ENCODE measurements at places on chromosomes 12 and 14.
A peak's percentile ranks its signal among the peaks of the same experiment; 100 is the strongest.

- DNase-seq, result no peak
These were observed 16.1 kb upstream of the MFAP5 start for GRCh38 chr12:8678661-8679111.

DNA sequence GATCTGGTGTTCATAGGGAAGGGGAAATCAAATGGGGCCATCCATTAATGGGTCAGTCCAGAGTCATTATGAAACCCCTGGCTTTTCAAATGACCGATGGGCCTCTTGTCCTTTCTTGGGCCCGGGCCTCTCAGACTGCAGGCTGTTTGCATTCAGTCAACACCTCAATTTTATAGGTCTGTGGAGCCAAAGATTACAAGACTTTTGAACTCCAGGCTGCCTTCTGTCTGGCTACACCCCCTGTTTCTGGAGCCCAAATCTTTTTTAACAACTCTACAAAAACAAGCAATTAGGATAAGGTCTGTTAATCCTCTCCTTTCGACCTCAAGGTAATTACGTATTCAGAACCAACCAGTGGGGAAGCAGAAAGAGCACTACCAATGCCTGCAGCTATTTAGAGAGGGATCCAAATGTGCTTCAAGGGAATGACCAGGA, 35.6 kb downstream of the DUSP6 start:
- DNase-seq, result no peak

DNA sequence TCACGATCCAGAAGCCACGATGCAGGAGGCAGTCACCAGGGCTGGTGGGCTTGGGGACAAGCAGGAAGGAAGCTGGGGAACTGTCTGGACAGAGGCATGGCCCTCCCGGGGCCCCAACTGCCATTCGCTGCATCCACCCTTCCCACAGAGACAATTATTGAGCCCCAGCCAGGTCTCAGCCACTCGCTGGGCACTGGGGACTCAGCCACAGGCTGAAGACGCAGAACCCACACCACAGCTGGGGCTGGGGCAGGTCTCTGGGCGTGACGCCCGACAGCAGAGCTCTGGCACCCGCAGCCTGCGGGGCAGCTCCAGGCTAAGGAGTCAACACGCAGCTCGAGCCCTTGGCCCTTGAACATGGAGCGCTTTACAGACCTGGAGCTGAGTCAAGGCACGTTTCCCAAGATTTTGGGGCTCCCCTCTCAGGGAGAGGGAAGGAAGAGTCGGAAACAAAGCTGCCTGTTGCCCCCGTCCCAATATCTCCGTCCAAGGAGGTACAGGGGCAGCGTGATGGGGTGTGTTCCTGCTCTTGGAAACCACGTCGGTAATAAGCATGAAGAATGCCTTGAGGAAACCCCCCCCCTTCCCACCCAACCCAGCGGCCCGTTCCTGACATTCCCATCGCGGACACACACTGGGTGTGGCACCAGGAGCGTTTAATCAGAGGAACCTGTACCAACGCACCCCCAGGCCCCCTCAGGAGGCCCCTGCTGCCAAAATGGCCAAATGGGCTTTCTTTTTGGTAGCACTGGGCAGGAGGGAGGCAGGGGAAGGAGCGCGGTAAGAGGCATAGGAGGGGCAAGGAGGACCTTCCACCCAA, 6.7 kb downstream of the RIMBP2 start:
- no peak for DNase-seq

GRCh38 chr12:131128556-131128955, 174.8 kb downstream of the ADGRD1 start:
- DNase-seq, result no peak

GRCh38 chr14:103731916-103732867, 16.6 kb downstream of the ZFYVE21 start:
- DNase-seq, result no peak

DNA sequence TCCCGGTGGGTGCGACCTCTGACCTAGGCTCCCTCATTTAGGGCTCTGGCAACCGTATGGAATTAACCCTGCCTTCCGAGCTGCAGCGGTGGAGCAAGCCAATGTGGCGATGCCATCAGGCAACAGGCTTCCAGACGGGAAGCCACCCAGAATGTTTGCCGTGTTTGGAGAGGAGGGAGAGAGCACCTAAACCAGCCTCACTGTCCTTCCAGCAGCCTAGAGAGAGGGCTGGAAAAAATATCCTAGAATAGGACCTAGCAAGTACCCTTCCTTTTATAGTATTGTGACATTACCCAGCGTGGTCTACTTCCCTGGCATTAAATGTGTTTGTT, 287 bp upstream of the SLC2A13 start:
- no peak for DNase-seq

DNA sequence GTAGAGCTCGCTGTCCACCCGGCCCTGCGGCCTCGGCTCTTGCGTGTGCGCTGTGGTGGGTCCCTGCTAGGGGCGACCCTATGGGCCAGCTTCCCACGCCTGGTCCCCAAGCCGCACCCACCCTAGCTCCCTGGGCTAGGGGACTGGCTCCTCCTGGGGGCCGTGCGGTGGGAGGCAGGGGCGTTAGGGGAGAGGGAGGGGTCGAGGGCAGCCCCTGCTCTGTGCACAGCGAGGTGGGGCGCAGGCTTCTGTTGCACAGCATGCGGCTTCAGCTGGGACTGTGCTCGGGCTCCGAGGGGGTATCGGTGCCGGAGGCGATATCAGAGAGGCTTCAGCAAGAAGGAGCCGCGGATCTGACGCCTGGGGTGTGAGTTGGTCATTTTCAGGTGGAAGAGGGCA, 86.1 kb downstream of the ALG10 start:
- no peak for DNase-seq

- no peak for DNase-seq
These were observed 147.1 kb downstream of the PAPOLA start for GRCh38 chr14:96649327-96649601.

DNA sequence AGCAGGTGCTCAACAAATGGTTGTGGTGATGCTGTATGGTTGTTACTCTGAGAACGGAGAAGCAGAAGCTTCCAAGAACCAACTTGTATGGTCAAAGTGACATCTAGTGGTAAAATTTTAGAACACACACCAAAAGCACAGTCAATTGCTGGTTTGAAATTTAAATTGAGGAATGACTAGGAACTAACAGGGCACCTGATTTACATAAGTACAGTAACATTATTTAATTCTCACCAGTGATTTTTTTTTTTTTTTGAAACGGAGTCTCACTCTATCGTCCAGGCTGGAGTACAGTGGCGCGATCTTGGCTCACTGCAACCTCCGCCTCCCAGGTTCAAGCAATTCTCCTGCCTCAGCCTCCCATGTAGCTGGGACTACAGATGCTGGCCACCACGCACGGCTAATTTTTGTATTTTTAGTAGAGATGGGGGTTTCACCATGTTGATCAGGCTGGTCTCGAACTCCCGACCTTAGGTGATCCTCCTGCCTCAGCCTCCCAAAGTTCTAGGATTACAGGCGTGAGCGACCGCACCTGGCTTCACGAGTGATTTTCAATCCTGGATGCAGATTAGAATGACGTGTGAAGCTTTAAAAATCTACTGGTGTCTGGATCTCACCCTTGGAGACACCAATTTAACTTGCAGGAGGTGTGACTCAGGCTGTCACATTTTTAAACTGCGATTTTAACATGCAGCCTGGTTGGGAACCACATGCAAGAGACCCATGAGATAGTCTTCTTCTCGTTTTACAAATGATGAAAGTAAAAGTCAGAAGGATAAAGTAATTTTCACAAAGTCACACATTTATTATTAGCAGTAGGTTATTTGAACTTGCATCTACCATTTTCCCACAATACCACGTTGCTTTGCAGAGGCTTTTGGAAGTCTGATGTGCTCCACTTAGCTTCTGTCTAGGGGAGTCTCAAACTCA, 14.1 kb upstream of the NUMB start:
- peak; percentile 7 for DNase-seq
